ENCODE measurements at places on chromosomes 4 and X. TPM values are rescaled to one million over a fixed set of nuclear protein-coding genes. Genes with fewer than 3 reads are reported as not detected.

CXorf49 gene
- total RNA-seq, result not detected

CLRN2 gene
- not detected for total RNA-seq

SOWAHB gene
- 7.1 TPM for total RNA-seq

TRO gene
- total RNA-seq, result 71.2 TPM

BEND2 gene
- not detected for total RNA-seq

CXCL1 gene
- 5.9 TPM for total RNA-seq

BTK gene
- total RNA-seq, result 6.0 TPM

BEND4 gene
- 1.4 TPM for total RNA-seq

FAM184B gene
- 1.6 TPM for total RNA-seq

ARHGAP4 gene
- total RNA-seq, result 54.8 TPM

MAGEA9B gene
- total RNA-seq, result not detected

ASMT gene
- not detected for total RNA-seq

F11 gene
- total RNA-seq, result 2.5 TPM

MAGEC1 gene
- total RNA-seq, result not detected

SHROOM4 gene
- 21.8 TPM for total RNA-seq

SPP1 gene
- 265 TPM for total RNA-seq

RAB33A gene
- total RNA-seq, result 1.3 TPM

AKAP17A gene
- 47.3 TPM for total RNA-seq

NDP gene
- 5.1 TPM for total RNA-seq

HPGD gene
- total RNA-seq, result 39.8 TPM

ARAP2 gene
- total RNA-seq, result 17.4 TPM

TCEANC gene
- 7.6 TPM for total RNA-seq

ZNF711 gene
- total RNA-seq, result 30.1 TPM

TMEM150C gene
- 17.7 TPM for total RNA-seq

ATP7A gene
- total RNA-seq, result 18.9 TPM

NPY2R gene
- 0.23 TPM for total RNA-seq

PFKFB1 gene
- 0.70 TPM for total RNA-seq

PDLIM3 gene
- total RNA-seq, result 82.4 TPM

RAB9B gene
- total RNA-seq, result 5.6 TPM

CT45A6 gene
- not detected for total RNA-seq

MAGEE2 gene
- 0.47 TPM for total RNA-seq

KLF8 gene
- 7.2 TPM for total RNA-seq

SMIM10 gene
- 4.0 TPM for total RNA-seq

GC gene
- total RNA-seq, result 1.6 TPM

STBD1 gene
- total RNA-seq, result 15.4 TPM

CCDC110 gene
- 2.1 TPM for total RNA-seq

TBX22 gene
- total RNA-seq, result 2.8 TPM

SSX4B gene
- not detected for total RNA-seq

TRIM61 gene
- total RNA-seq, result 1.2 TPM

REST gene
- total RNA-seq, result 68.0 TPM

MAGEB18 gene
- total RNA-seq, result not detected

TASL gene
- total RNA-seq, result 2.2 TPM

DCAF16 gene
- total RNA-seq, result 40.1 TPM

GUCY1A1 gene
- total RNA-seq, result 80.2 TPM
